Stimulated activated CD8-positive, alpha-beta memory T cell treated with anti-CD3 and anti-CD28 coated beads, Interleukin-4, amount 100 ng/mL, for 1 hour (primary cell): ENCODE measurements at places on chromosomes 1 and 21.

DNA sequence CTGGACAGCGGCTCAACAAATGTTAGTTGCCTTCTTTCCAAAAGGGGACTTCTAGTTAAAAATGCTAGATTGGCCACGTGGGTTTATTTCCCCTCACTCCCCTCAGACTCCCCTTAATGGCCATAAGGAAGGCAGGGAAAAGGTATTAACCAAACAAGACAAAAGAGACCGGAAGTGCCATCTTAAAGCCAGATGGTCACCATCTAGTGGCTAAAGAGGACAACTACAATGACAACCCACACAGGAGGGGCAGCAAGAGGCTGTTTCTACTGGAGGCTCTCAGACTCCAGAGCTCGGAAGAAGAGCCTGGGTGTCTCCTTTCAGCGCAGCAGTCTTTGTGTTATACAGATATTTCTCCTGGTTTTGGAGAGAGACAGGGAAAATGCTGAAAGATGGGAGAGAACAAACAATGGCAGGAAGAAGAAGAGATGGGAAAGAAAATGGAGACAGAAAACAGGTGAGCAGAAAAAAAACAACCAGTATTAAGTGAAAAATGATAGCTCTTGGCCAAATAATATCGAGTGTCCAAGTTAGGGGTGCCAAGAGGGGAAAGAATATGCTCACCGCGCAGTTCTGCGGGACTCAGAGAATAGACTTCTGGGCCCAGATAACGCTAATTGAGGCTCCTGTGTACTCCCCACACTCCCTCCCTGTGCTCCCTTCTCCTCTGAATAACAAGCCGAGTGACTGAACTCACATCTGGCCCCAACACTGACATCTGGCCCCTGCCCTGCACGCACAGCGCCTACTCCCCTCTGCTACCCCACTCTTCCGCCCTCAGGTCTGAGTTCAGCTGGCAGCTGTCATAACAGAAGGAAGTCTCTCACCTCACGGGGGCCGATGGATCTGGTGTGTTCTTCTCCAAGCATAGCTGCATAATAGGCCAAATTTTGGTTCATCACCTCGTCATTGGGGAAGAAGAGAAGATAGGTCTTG, 9.6 kb downstream of the P3H1 start:
- no peak for DNase-seq

DNA sequence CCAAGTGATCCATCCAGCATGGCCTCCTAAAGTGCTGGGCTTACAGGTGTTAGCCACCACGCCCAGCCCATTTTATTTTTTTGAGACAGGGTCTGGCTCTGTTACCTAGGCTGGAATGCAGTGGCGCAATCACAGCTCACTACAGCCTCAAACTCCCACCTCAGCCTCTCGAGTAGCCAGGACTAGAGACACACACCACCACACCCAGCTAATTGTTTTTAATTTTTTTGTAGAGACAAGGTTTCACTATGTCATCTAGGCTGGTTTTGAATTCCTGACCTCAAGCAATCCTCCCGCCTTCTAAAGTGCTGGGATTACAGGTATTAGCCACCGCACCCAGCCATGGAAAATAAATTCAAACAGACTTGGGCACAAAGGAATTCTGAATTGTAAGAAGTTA, 31.9 kb downstream of the PUM1 start:
- DNase-seq: no peak

- DNase-seq: no peak
These were observed 1526.5 kb upstream of the TPTE start for GRCh38 chr21:8994640-8995511.

DNA sequence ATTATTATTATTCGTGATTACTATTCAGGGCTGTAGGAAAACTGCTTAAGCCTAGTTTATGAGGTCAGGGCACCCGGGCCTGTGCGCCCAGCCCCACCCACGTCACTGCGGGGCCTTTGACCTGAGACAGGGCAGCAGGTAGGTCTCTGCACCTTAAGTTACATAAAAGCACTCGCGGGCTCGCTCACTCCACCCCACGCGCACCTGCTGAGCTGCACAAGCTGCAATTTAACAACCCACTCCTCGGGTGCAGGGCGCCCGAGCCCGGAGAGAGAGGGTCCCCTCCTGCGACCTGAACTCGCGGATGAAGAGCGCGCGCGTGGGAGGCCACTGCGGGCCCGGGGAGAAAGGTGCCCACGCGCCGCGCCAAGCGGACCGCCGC, 477 bp downstream of the ICMT start:
- no peak for DNase-seq

- no peak for DNase-seq
These were observed 45.9 kb downstream of the SLC45A1 start for GRCh38 chr1:8363767-8364301.

GRCh38 chr1:102640872-102641271, 467.4 kb downstream of the COL11A1 start:
- no peak for DNase-seq

DNA sequence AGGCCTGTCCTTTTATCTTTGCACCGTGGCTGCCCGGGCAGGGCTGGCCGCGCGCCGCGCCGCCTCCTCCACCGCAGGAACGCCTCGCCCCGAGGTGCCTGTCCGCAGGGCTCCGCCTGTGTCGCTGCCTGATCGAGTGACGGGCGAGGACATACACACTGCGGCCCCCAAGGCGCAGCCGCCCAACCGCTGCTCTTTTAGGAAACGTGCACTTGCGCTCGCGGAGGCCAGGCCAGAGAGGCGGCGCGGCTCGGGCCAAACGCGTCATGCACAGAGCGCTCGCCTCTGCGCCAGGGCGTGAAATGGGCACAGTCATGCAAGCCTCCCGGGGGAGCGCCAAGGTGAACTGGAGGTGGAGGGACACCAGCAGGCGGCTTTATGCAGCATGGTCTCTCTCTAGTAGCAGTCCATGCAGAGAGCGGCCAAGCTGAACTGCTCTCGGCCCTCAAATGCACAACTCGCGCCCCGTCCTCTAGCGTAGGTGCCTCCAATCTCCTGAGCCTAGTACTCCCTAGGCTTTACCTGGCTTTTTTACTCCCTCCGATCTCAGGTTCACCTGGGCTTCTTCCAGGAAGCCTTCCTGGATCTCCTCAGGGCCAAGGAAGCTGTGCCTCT, 12.9 kb downstream of the TRABD2B start:
- no peak for DNase-seq

- no peak for DNase-seq
These were observed 37.9 kb downstream of the RGL1 start for GRCh38 chr1:183842795-183843144.

GRCh38 chr1:245873068-245873467, 634.0 kb downstream of the SMYD3 start:
- no peak for DNase-seq

GRCh38 chr1:36818771-36819170, 215.5 kb downstream of the GRIK3 start:
- DNase-seq: no peak

DNA sequence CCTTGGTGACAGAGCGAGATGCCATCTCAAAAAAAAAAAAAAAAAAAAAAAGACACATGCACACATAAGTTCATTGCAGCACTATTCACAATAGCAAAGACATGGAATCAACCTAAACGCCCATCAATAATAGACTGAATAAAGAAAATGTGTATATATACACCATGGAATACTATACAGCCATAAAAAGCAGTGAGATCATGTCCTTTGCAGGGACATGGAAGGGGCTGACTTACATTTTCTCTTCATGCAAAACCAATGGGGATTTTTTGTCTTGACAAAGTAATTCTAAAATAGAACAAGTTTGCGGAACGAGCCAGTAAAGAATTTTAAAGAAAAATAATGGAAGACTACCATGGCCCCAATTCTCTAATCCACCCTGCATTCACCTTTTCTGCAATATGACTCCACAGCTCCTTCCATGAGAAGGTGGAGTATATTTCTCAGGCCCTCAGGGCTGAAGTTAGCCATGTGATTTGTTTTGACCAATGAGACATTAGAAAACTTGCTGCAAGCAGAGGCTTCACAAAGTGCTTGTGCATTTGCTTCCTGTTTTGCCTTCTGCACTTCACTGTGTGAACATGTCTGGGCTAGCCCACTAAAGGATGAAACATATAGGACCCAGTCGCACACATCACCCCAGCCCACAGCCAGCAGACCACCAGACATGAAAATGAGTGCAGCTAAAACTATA, 78.8 kb upstream of the NR5A2 start:
- DNase-seq: no peak

GRCh38 chr1:233357595-233358397, 30.3 kb downstream of the MAP3K21 start:
- no peak for DNase-seq

DNA sequence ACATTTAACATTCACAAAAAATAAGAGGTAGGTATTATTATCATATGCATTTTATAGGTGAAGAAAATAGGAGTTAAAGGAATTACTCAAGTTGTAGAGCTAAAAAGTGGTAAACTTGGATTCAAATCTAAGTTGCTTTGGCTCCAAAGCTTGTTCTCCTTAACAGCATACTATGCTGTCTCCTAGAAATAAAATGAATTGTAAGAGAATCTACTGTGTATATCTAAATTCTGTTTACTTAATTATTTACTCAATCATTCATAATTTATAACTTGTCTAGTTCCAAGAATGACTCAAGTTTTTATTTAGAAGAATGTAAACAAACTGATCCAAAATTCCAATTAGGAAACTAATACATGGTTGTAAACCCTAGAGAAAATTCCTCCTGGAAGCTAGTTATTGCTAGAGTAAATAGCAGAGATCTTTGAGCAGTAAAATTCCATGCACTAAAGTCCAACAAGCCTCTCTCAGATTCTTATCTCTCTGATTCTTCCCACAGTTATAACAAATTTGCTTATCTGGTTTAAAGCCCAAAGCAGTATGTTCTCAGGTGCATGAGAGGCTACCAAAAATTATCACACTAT, 132.5 kb upstream of the DPT start:
- no peak for DNase-seq

DNA sequence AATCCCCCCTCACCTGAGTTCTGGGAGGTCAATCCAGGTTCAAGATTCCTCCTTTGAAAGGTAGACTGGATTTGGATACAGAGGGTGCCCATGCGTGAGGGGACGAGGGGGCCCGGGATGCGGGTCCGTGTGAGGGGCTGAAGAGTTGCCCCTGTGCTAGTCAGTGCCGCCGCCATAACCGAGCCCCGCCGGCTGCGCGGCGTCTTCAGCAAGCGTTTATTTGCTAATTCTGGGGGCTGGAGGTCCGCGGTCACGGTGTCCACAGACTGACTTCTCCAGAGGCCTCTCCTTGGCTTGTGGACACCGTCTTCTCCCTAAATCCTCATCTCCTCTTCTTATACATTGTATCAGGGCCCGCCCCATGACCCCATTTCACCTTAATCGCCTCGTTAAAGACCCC, 20.9 kb upstream of the SAMD11 start:
- DNase-seq: no peak

- peak; percentile 10 for DNase-seq
These were observed 552 bp upstream of the ZNF496 start for GRCh38 chr1:247332215-247332622.

GRCh38 chr1:71269818-71270217, 189.0 kb upstream of the ZRANB2 start:
- no peak for DNase-seq

GRCh38 chr1:67489643-67490042, 59.4 kb upstream of the SERBP1 start:
- DNase-seq: no peak

GRCh38 chr21:36700971-36701755, 2.2 kb downstream of the SIM2 start:
- no peak for DNase-seq

DNA sequence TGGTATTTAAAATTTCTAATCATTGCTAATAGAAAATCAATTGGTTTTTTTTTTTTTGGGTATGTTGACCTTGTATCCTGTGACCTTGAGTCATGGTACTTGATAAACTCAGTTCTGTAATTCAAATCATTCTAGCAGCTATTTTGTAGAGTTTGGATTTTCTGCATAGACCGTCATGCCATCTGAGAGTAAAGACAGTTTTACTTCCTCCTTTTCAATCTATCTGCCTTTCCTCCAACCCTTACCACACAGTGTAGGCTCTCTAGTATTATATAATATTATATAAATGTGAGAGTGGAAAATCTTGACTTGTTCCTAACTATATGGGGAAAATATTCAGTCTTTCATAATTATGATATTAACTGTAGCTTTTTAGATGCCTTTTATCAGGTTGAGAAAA, 7.0 kb downstream of the TDRD5 start:
- no peak for DNase-seq

- DNase-seq: no peak
These were observed 149.2 kb downstream of the OMA1 start for GRCh38 chr1:58397187-58397820.

- peak; percentile 26 for DNase-seq
These were observed 89.4 kb upstream of the IPO9 start for GRCh38 chr1:201739492-201740085.

DNA sequence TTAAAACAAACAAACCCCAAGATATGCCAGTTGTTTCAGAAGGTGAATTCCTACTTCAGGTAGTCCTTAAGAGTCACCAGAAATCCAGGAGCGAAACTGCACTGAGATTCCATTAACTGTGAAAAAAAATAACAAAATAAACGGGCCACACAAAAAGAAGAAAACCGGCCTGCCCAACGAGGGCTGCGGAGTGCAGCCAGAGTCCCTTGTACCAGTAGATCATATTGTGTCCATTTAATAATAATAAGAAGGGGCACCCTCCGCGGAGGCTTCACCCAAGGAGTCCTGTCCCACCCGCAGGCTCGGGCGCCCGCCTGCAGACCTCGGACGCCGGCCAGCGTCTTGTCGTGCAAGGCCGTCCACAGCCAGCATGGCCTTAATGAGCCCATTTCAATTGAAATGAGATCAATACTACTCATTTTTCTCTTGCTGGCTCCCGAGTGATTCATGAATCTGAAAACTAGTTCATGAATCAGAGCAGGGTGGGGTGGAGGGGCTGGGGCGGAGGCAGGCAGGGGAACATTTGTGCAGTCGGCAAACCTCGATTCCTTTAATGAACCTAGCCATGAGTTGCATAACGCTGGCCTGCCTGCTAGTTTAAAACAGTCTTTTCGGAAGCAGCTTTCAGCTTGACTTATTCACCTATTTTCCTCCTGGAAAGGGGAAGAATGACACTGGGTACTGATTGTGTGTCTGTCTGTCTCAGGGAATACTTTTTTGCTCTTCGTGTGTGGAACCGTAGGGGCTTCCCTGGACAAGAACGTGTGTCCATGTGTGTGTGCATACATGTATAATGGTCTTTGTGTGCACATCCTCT, 113.1 kb upstream of the IRF2BP2 start:
- peak; percentile 27 for DNase-seq

GRCh38 chr1:44447051-44447810, 42.2 kb downstream of the RNF220 start:
- DNase-seq: no peak
